ENCODE measurements at places on chromosomes 11 and 22. TPM values are rescaled to one million over a fixed set of nuclear protein-coding genes. Genes with fewer than 3 reads are reported as not detected.

DNA sequence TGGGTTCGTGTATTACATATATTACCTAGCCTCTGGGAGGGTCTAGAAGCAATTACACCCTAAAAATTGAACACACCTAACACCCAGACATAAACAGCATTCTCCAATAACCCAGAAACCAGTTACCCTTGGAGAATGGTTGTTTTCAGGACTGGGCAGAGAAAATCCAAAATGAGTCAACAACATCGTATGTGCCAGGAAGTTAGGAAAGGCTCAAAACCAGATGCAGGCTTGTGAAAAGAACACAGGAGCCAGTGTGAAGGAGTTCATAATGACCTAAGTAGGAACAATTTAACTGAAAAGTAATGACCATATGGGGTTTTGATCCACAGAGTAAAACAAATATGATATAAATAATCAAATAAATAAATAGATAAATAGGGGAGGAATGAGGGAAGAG lies 5.1 kb upstream of the CLPB start:
- H3K27me3 ChIP-seq, result no peaks in the 10 kb centered on the region
- peaks cover 2% of the 10 kb centered on the region for H3K36me3 ChIP-seq
- no peak overlapping the region for H3K27ac ChIP-seq

GRCh38 chr11:93389737-93390136 lies 59.2 kb downstream of the DEUP1 start:
- no peaks in the 10 kb centered on the region for H3K36me3 ChIP-seq
- no peak overlapping the region for H3K27ac ChIP-seq
- no peaks in the 10 kb centered on the region for H3K4me1 ChIP-seq
- no peaks in the 10 kb centered on the region for H3K27me3 ChIP-seq

GRCh38 chr22:45787759-45788158 lies 116.1 kb downstream of the ATXN10 start:
- no peak for DNase-seq
- H3K27me3 ChIP-seq, result no peaks in the 10 kb centered on the region
- peak overlapping the region; percentile 61 for H3K4me3 ChIP-seq
- H3K4me1 ChIP-seq, result peaks cover 69% of the 10 kb centered on the region

- H3K27me3 ChIP-seq, result no peaks in the 10 kb centered on the region
- H3K36me3 ChIP-seq, result peaks cover 29% of the 10 kb centered on the region
- H3K27ac ChIP-seq, result peak overlapping the region; percentile 41
- peak overlapping the region; percentile 84 for H3K4me3 ChIP-seq
These were observed 861 bp upstream of the ZNRF3 start for GRCh38 chr22:28882545-28882877.

DNA sequence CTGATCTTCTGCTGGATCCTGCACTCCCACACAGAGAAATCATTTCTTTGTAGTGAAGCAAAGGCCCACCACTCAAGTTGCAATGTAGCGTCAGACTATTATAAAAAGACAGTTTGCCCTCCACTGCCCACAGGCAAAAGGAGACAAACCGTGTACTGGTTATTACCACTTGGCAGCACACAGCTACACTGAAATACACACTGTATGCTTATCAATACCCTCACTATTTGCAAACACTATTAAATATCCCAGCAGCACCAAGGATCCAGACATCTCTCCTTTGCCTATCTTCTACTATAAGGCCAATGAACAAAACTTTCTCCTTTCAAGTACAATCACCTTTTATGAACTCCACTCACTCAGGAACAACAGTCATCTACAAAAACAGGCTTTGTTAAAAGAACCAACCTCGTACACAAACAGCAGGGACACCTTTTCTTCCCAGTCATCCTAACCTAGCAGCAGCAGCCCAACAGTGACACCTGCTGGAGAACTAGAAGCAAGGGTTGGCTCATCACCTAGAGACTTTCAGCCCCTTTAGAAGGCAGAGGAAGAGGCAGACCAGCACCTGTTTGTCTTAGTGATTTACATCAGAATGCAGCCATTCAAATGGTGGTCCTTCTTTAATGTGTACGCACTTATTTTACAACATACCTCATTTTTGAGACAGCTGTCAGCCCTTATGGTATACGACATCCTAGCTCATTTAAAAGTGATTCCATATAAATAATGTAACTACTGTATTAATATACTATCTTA lies 56.1 kb downstream of the AMBRA1 start:
- H3K4me3 ChIP-seq, result no peak overlapping the region
- DNase-seq, result peak; percentile 71
- H3K27me3 ChIP-seq, result no peaks in the 10 kb centered on the region
- peaks cover 14% of the 10 kb centered on the region for H3K36me3 ChIP-seq
- H3K27ac ChIP-seq, result no peak overlapping the region

- H3K27me3 ChIP-seq, result no peaks in the 10 kb centered on the region
- no peak overlapping the region for H3K4me3 ChIP-seq
- H3K4me1 ChIP-seq, result no peaks in the 10 kb centered on the region
- H3K27ac ChIP-seq, result no peak overlapping the region
- H3K36me3 ChIP-seq, result no peaks in the 10 kb centered on the region
These were observed 636.7 kb downstream of the BRD1 start for GRCh38 chr22:49190816-49191505.

DNA sequence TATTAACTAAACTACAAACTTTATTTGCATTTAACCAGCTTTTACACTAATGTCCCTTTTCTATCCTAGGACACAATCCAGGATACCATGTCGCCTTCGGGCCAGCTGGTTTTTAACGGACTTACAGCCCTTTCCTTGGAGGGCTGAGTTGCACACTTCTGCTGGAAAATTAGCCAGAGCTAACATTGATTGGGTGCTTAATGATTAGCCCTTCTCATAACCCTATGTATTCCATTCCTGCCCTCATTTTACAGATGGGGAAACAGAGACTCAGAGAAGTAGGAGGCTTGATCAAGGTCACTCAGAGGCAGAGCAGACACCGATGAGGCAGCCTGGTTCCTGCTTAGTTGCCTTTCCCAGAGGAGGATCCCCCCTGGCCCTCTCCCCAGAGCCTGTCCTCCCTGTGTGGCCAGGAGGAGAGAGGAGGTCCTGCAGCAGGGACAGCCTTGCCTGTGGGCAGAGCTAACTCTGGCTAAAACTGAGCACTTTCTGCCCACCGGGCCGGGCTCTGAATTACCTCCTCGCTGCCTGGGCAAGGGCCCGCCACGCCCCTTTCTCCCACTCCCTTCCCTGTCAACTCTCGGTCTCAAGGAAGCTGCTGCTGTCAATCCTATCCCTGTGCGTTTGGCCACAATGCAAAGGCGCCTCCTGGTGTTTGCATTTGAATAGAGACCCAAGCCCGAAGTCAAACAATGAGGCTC lies 59.6 kb upstream of the PAX6 start:
- peak; percentile 67 for DNase-seq
- no peak overlapping the region for H3K4me3 ChIP-seq
- H3K27me3 ChIP-seq, result peaks cover 52% of the 10 kb centered on the region
- H3K27ac ChIP-seq, result no peak overlapping the region
- H3K36me3 ChIP-seq, result no peaks in the 10 kb centered on the region

GRCh38 chr11:87141980-87142514 lies 104.3 kb downstream of the TMEM135 start:
- no peaks in the 10 kb centered on the region for H3K4me1 ChIP-seq
- DNase-seq, result no peak
- H3K27ac ChIP-seq, result no peak overlapping the region
- no peaks in the 10 kb centered on the region for H3K27me3 ChIP-seq
- no peak overlapping the region for H3K4me3 ChIP-seq

DNA sequence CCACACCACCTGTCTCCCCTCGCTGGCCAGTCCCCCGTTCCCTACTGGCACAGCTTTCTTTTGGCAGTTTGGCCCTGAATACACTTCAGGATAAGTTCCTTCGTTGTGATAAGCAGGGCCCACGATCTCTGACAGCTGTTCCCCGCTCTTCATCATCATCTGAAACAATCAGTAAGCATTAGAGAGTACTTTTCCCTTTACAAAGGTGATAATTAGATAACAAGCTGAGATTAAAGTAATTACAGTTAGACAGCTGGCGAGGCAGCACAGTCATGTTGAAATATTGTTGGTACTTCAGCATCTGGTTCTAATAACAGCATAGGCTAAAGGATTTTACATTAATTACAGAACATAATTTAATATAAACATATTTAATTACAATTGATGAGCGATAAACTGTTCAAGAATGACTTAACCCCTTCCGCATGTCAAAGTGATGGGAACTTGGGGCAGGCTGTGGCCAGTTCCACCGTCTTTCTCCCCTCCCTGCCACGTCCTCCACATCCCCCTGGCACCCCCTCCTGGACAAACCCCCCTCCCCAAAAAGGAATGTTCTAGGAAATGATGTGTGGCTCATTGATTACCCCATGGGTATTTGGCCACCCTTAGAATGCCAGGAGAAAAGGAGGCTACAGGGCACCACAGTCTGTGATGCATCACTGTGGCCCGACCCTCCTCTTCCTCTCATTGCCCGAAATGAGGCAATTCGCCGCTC lies 134.9 kb downstream of the RCN1 start:
- no peak overlapping the region for H3K27ac ChIP-seq
- H3K4me1 ChIP-seq, result no peaks in the 10 kb centered on the region
- H3K27me3 ChIP-seq, result peaks cover 63% of the 10 kb centered on the region

- no peaks in the 10 kb centered on the region for H3K36me3 ChIP-seq
- H3K27ac ChIP-seq, result no peak overlapping the region
- H3K4me1 ChIP-seq, result no peaks in the 10 kb centered on the region
- H3K4me3 ChIP-seq, result no peak overlapping the region
- H3K27me3 ChIP-seq, result no peaks in the 10 kb centered on the region
- no peak for DNase-seq
These were observed 301.8 kb upstream of the CADM1 start for GRCh38 chr11:115806056-115806455.

GRCh38 chr11:126384449-126385070 lies 29.1 kb downstream of the ST3GAL4 start:
- peaks cover 9% of the 10 kb centered on the region for H3K4me1 ChIP-seq
- no peaks in the 10 kb centered on the region for H3K36me3 ChIP-seq
- no peak for DNase-seq
- no peak overlapping the region for H3K4me3 ChIP-seq

GRCh38 chr11:122804161-122804560 lies 34.1 kb upstream of the CRTAM start:
- peak overlapping the region; percentile 46 for H3K27ac ChIP-seq
- no peak for DNase-seq
- no peak overlapping the region for H3K4me3 ChIP-seq
- H3K36me3 ChIP-seq, result peaks cover 18% of the 10 kb centered on the region
- no peaks in the 10 kb centered on the region for H3K27me3 ChIP-seq
- no peaks in the 10 kb centered on the region for H3K4me1 ChIP-seq

- H3K4me3 ChIP-seq, result no peak overlapping the region
- no peak for DNase-seq
- no peaks in the 10 kb centered on the region for H3K36me3 ChIP-seq
- peaks cover 9% of the 10 kb centered on the region for H3K4me1 ChIP-seq
These were observed 199.9 kb downstream of the CWF19L2 start for GRCh38 chr11:107257710-107258109.

DNA sequence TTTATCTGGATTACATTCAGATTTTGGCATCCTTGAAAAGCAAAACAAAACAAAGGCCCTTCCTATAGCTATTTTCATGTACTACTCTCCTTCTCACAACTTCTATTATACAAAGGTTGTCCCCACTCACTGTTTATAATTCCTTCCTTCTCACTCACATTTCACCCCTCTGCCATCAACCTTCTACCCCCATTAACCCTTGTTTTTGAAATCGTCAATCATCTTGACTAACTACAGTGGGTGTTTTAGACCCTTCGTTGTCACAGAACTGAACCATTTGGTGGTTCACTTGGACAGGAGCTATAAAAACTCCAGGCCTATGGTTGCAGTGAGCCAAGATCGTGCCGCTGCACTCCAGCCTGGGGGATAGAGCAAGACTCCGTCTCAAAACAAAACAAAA lies 639.4 kb downstream of the OPCML start:
- no peaks in the 10 kb centered on the region for H3K4me1 ChIP-seq
- H3K27me3 ChIP-seq, result no peaks in the 10 kb centered on the region
- DNase-seq, result no peak
- H3K27ac ChIP-seq, result no peak overlapping the region
- no peak overlapping the region for H3K4me3 ChIP-seq

- H3K4me1 ChIP-seq, result no peaks in the 10 kb centered on the region
- no peak overlapping the region for H3K4me3 ChIP-seq
- peaks cover 70% of the 10 kb centered on the region for H3K27me3 ChIP-seq
- no peak overlapping the region for H3K27ac ChIP-seq
- DNase-seq, result no peak
These were observed 119.2 kb downstream of the SPON1 start for GRCh38 chr11:14081581-14082231.

DNA sequence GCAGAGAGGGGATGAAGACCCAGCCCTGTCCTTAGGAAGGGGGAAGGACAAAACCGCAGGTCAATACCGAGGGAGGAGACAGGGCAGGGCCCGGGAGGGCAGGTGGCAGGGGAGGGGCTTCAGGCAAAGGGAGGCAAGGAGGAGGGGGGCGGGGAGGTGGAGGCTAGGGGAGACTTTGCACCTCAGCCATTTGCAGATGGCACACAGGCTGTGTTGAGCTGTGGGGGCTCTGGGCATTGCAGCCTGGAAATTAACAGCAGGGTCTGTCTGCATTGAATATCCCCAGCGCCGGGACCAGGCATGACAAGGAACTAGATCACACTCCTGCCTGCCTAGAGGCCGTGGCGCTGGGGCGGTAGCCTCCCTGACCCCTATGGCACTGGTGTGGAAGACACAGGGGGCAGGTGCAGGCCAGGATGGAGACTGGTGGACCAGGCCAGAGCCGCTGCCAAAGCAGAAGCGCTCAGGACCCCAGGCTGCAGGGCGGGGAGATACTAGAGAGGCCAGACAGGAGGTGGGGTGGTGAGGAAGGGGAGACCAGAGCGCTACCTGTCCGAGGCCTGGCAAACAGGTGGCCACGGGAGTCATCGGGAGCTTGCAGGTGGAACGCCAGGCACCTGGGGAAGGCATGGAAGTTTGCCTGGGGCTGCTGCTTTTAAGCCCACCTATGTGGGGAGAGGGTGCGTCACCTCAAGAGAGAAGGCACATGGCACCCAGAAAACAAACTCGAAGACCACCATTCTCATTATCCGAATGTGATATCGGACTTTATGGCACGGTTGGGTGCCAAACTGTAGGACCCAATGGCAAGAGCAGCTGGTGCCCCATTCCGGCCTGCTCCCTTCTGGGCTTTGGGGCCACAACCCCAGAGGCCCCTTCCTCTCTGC lies 11.5 kb downstream of the CBX6 start:
- peaks cover 51% of the 10 kb centered on the region for H3K36me3 ChIP-seq
- peaks cover 14% of the 10 kb centered on the region for H3K4me1 ChIP-seq
- peak; percentile 45 for DNase-seq
- peak overlapping the region; percentile 56 for H3K27ac ChIP-seq
- H3K4me3 ChIP-seq, result peak overlapping the region; percentile 15

The SLC35F2 gene
- 24.4 TPM for total RNA-seq

The ARL14EP gene
- total RNA-seq, result 24.2 TPM

The POU2AF1 gene
- total RNA-seq, result not detected

The SLC22A12 gene
- not detected for total RNA-seq

The THRSP gene
- total RNA-seq, result not detected

The PHETA2 gene
- total RNA-seq, result 1.3 TPM

The CD248 gene
- total RNA-seq, result not detected
